ENCODE measurements at places on chromosomes 16 and 17. TPM values are rescaled to one million over a fixed set of nuclear protein-coding genes. Genes with fewer than 3 reads are reported as not detected.

The PROCA1 gene
- total RNA-seq: 0.81 TPM

The PERCC1 gene
- not detected for total RNA-seq

- no peak for DNase-seq
Measured at GRCh38 chr17:49890852-49891251, 43.0 kb upstream of the TAC4 start.

GRCh38 chr17:40139566-40140058 is 725 bp upstream of the CASC3 start:
- DNase-seq: no peak

The TMC7 gene
- total RNA-seq: 0.68 TPM

DNA sequence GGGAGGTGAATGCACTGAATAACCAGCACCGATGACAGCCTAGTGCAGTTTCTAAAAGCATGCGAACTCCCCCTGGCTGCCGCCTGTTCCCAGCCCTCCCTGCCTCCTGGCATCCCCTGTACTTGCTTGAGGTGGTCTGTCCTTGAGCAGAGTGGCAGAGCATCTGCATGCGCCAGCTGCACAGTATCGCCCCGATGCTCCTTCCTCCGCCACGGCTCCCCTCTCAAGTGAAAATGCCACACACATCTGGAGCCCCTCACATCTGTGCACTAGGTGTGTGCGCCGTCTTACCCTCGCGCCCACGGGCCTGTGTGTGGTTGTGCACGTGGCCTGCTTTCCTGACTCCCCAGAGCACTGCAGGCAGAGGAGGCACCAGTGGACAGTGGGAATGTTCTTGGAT is 111.9 kb downstream of the CCDC182 start:
- DNase-seq: no peak

DNA sequence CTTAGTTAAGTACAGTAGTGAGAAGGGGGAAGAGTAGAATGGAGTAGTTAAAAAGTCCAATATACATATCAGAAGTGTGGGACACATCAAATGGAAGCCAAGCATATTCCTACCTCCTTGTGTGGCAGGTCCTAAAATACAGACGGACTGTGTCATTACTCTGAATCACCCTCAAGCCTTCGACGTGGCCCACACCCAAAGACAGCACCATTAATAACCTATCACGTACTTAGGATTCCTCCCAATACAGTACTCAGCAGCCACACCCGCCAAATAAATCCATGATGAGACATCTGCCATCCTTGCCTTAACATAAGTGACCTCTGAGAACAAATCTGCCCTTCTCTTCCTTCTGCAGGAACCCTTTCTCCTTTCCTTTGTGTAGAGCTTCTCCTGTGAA is 38.9 kb downstream of the UBE2G1 start:
- peak; percentile 85 for DNase-seq

The BRICD5 gene
- total RNA-seq: 2.2 TPM

DNA sequence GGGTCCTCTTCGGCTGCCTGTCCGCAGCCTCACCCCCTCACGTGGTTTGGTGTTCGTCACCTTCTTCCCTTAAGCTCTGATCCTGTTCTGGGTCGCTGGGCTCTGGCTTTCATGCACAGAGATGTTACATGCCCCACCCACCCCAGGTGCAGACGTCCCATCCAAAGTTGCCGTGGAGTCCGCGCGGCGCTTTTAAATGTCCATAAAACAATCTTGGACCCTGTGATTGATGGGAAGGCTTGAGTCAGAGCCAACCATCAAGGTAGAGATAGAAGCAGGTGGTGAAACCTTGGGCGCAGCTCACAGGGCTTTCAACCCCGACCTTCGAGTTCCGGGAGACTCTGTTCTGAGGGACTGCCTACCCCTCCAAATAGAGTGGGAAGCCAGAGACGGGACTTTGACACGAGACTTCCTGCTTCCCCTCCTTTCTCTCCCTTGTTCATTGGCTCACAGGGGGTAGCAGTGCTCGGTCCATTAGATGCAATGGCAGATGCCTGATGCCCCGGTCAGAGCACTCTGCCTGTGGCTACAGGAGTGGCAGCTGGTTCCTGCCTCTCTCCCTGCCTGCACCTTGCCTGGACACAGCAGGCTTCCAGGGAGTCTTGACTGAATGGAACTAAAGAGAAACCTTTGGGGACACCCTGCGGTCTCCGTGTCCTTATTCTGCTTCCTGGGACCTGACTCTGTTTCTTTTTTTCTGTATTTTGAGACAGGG is 4.0 kb downstream of the ENGASE start:
- no peak for DNase-seq

GRCh38 chr17:40095351-40095943 is 4.9 kb downstream of the NR1D1 start:
- DNase-seq: no peak

DNA sequence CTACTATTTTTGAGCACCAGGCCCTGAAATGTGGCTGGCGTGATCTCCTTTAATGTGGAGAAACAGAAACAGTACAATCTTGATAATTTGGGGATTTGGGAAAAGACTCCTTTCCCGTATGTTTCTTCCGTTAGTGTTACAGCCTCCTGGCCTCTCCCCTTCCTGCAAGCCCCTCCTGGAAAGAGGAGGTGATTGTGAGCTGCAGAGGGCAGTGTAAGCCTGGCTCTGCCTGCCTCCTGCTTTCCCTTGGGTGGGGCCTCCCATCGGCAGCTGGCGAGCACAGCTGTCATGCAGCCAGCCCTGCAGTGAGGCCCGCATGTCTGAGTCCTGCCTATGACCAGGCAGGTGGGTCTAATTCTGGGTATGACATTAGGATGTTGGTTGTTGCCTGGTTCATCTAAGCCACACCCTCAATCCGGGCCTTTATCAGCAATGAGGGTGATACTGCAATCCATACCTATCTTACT is 48.7 kb upstream of the WSB1 start:
- DNase-seq: peak; percentile 80

- no peak for DNase-seq
Measured at GRCh38 chr16:27965801-27966200, 97.7 kb downstream of the GSG1L start.

- DNase-seq: no peak
Measured at GRCh38 chr17:27456681-27457359, 572 bp downstream of the KSR1 start.

The SLC12A3 gene
- total RNA-seq: not detected

The CACNG5 gene
- total RNA-seq: not detected

DNA sequence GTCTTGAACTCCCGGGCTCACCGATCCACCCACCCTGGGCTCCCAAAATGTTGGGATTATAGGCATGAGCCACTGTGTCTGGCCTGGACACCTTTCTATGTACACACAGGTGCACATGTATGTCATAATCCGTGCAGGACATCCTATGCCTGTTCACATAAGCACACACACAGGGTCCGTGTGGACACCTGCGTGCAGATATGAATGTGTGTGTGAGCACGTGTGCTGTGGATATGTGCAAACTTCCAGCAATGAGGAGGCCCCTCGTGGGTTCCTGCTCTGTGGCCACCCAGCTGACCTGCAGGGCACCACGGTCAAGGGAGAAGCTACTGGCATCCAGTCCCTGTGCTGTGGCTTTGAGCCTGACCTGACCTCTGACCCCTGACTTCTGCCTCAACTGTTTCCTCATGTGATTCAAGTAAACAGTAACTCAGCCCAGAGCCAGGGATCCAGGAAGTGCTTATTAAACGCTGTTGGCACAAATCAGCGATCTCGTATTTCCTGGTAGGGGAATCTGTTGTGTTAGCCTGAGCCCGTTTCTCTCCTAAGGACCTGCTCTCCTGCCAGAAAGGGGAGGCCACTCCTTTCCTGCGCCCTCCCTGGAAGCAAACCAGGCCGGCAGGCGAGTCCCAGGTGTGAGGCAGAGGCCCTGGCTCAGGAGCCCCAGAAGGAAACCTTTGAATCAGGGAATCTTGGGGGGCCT is 6.5 kb downstream of the CPNE7 start:
- peak; percentile 44 for DNase-seq

GRCh38 chr17:1580979-1581676 is 18.5 kb upstream of the PITPNA start:
- no peak for DNase-seq

- DNase-seq: peak; percentile 92
Measured at GRCh38 chr17:35245196-35245486, 2.3 kb downstream of the SLFN5 start.

GRCh38 chr16:23334457-23334853 is 32.4 kb downstream of the SCNN1B start:
- no peak for DNase-seq

DNA sequence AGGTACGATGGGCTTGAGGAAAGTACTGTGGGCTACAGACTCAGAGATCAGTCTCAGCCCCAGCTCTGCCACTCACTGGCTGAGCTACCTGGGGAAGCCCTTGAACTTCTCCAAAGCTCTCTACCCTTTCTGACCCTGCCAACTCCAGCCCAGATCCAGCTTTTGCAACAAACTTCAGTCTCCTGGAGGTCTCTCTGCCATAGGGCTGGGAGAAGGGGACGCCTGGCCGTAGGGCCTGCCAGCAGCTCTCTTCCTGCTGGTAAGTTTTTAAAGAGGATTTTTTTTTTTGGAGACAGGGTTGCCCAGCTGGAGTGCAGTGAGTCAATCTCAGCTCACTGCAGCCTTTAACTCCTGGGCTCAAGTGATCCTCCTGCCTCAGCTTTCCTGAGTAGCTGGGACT is 11.5 kb downstream of the INPP5K start:
- DNase-seq: no peak

The SLC47A1 gene
- total RNA-seq: not detected

GRCh38 chr16:71732587-71732986 is 8.1 kb upstream of the PHLPP2 start:
- no peak for DNase-seq

DNA sequence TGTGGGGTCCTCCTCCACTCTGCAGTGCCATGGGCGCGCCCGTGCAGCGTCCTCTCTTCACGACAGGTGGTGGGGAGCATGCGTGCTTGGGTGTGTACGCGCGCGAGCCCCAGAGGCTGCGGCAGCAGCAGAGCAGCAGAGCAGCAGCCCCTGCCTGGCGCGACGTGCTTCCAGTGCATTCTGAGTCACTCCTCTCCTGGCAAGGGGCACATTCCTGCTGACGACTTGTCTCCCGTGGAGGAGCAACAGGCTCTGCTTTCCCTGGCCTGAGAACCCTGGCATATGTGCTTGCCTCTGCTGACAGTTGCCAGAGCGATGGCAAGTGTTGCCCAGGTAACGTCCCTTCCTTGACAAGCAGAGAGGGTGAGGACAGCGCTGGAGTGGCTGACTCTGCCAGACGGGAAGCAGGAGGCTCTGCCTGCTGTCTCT is 133.8 kb upstream of the PLCG2 start:
- DNase-seq: peak; percentile 88

- no peak for DNase-seq
Measured at GRCh38 chr17:78307887-78308638, 51.8 kb downstream of the SOCS3 start.

GRCh38 chr16:86314402-86315025 is 195.8 kb upstream of the FOXF1 start:
- DNase-seq: no peak

- DNase-seq: peak; percentile 57
Measured at GRCh38 chr17:49343273-49343672, 18.8 kb downstream of the ZNF652 start.

DNA sequence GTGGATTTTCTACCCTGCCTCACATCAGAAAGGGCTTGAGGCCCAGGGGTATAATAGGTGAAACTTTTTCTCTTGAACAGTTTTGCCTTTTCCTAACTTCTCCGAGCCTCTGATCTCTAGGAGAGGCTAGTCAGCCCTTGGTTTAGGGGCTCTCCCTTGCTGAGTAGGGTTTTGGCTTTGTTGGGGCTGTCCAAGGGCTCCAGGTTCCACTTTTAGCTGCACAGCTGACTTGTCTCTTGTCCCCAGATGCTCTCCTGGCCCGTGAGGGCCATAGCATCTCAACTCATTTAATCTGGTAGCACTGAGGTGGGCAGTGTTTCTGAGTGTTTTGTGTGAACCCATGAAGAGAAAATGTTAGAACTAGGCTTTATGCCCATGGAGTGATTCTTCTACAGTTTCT is 103.9 kb downstream of the MSI2 start:
- DNase-seq: no peak

DNA sequence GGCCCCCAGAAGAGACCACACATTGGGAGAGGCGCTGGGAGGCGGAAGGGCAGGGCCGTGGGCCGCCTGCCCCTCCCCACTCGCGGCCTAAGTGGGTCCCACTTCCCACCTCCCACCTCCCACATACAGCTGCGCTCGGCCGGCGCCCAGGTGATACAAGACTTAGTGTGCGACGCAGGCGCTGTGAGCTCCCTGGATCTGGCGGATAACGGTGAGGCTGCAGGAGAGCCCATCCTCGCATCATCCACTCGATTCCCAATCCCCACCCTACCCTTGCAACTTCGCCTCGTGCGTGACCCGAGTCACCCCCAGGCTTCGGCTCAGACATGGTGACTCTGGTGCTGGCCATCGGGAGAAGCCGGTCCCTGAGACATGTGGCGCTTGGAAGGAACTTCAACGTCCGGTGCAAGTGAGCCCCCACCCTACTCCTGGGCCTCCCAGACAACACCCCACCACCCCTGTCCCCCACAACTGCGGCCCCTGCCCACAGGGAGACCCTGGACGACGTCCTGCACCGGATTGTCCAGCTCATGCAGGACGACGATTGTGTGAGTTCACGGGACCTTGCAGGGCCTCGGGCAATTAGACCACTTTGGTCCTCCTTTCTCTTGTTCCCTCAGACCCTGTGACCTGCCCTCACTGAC is 3.9 kb downstream of the CARMIL2 start:
- no peak for DNase-seq

- DNase-seq: no peak
Measured at GRCh38 chr16:86091976-86092375, 193.0 kb downstream of the IRF8 start.

DNA sequence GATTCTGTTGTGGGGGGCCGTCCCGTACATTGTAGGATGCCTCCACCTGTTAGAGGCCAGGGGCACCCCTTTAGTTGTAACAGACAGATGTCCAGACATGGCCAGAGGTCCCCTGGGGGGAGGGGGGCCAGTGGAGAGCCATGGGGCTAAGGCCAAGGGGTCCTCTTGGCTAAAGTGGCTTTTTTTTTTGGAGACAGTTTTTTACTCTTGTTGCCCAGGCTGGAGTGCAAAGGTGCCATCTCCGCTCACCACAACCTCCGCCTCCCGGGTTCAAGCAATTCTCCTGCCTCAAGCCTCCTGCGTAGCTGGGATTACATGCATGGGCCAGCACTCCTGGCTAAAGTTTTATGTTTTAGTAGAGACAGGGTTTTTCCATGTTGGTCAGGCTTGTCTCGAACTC is 229.0 kb downstream of the CPPED1 start:
- DNase-seq: no peak

The VASN gene
- total RNA-seq: 120 TPM

DNA sequence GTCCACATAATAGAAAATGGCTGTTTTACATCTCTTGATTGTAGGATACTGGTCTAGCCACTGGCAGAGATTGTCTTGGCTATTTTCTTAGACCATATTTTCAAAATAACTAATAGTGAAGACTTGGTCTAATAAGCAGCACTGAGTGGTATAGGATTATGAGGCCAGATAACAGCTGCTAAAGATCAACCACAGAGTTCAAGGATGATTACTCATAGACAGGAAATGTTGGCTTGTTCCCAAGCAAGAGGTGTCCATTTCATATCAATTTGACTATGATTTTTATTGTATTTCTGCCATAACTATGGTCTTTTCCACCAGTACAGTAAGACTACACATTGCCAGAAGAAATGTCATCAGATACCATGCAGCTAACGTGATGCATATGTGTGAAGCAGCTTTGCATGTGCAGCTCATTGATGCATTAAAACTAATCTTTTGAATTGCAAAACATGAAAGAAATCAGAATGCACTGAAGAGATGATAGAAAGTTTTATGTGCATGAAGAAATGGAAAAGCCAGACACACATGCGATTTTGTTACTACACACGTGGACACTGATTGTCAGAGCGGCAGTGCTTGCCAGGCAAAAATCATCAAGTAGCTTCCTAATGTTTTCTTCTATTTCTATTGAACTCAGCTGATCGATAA is 693.3 kb downstream of the CDH11 start:
- DNase-seq: peak; percentile 55

The RNF43 gene
- total RNA-seq: not detected

The ACOX1 gene
- total RNA-seq: 47.2 TPM
